Activated CD4-positive, alpha-beta T cell treated with anti-CD3 and anti-CD28 coated beads, Interleukin-2, amount 10 ng/mL, durations not matched to agents 24 days and 14 days (primary cell): ENCODE measurements at places on chromosomes 2 and 18. TPM values are rescaled to one million over a fixed set of nuclear protein-coding genes. Genes with fewer than 3 reads are reported as not detected.

Gene CSRNP3
- not detected in 2 replicates for total RNA-seq

Gene LRP1B
- total RNA-seq: not detected in 2 replicates

DNA sequence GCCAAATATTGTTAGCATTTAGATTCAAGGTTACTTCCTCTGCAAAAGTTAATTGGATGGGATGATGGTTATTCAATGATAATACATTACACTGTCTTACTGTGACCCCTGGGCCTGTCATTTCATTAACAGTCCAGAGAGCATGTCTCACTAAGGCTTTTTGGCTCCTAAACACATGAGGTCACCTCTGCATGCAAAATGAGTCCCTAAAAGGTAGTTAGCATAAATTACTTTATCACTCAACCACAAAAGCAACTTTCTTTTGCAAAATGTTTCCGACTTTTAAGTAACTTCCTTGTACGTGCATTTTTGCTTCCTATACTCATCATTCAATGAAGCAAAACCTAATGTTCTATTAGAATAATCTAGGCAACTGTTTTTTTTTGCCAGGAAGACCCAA is 16.8 kb upstream of the AGFG1 start:
- no peak for DNase-seq

DNA sequence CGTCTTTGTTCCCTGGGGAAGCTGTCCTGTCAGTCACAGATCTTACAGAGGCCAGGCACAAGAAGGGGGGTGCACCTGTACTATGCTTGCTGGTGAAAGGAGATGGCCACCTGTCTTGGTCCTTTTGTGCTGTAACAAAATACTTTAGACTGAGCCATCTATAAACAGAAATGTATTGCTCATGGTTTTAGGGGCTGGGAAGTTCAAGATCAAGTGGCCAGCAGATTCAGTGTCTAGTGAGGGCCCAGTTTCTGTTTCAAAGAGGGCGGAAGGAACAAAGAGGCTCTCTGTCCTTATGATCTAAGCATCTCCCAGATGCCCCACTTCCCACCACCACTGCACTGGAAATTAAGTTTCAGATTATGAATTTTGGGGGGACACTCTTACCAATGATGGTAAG is 35.5 kb upstream of the RPL37A start:
- DNase-seq: no peak

- no peak for DNase-seq
Measured at GRCh38 chr2:1341404-1342120, 71.7 kb upstream of the TPO start.

DNA sequence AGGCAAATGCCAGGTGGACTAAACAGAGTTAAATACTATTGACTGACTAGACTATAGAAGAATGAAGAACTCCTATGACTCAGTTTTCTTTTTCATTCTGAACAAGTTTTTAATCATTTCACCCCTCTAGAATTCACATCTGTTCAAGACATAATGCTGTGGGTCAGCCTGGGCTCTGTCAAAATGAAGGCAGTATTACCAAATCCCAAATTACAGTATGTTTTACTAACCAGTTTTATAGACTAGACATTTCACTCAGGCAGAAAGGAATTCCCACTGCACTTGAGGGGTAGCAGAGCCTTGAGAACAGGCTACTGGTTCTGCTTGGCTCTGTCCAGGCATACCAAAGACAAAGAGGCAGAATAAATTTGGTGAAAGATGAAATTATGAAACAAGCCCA is 511.7 kb downstream of the EPHA4 start:
- no peak for DNase-seq

- DNase-seq: no peak
Measured at GRCh38 chr18:7743256-7743655, 176.1 kb downstream of the PTPRM start.

- DNase-seq: peak; percentile 65
Measured at GRCh38 chr18:76493213-76494161, 1.6 kb downstream of the ZNF516 start.

DNA sequence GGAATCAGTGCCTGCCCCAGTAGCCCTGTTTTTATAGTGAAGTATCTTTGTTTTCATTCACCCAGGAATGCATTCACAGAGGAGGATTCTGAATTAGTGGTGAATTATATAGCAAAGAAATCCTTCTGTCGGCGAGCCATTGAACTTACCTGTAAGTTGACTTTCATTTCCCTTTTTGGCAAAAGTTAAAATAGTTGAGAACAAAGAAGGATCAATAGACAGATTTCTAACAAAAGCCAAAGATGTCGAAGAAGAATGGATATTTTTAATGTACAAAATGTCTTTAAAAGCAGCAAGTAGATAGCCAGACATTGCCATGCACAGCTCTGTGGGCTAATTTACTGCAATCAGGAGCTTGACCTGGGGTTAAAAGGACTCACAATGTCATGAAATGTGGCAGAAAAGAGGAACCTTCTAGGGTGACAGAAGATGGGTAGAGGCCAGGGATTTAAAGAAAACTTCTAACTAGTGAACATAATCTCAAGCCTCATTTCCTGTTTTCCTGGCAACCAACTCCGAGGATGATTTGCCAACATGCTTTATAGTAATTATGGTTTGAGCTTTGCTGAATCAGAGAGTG is 53.8 kb upstream of the TMEM87B start:
- DNase-seq: no peak

DNA sequence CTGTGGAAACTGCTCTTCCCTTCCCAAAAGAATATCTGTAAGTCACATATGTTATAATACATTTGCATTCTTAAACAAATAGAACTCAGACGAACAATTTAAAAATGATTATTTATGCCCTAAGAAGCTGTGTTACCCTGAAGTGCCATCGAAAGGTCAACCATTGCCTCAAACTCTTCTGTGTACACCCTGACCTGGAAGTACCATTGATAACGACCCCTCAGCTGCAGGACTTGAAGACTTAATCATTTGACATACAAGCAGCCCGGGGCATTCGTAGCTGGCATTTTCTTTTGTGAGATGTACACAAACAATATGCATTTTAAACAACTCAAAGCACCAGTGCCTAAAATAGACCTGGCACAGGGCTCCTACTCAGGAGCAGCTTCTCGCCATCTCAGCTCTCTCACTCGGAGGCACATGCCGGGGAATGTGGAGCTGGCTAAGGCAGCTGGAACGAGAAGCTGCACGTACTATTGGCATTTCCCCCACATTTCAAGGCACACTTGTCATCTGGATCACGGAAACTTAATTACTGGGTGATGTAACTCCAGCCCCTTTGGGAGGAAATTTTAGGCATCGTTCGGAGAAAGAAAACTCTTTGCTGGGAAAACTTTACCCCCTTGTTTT is 170.0 kb upstream of the GALNT5 start:
- no peak for DNase-seq

DNA sequence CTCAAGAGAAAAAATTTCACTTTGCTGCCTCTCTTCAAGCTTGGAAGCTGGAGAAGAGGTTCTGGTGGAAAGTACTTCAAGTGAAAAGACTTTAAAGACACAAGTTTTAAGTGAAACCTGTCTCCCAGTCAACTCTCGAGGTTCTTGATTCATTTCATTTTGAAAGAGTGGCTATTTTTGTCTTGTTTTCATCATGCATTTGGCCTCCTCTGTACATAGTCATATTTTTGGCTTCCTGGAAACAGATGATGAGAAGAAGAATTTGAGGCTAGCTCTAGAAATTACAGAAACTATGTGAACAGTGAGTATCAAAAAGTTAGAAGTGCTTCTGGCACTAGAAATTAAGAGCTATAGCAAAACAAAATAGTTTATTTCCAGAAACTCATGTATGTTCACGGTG is 124.8 kb downstream of the DTNA start:
- no peak for DNase-seq

GRCh38 chr18:54845787-54846186 is 17.5 kb downstream of the RAB27B start:
- no peak for DNase-seq

Gene LRRC30
- not detected in 2 replicates for total RNA-seq

DNA sequence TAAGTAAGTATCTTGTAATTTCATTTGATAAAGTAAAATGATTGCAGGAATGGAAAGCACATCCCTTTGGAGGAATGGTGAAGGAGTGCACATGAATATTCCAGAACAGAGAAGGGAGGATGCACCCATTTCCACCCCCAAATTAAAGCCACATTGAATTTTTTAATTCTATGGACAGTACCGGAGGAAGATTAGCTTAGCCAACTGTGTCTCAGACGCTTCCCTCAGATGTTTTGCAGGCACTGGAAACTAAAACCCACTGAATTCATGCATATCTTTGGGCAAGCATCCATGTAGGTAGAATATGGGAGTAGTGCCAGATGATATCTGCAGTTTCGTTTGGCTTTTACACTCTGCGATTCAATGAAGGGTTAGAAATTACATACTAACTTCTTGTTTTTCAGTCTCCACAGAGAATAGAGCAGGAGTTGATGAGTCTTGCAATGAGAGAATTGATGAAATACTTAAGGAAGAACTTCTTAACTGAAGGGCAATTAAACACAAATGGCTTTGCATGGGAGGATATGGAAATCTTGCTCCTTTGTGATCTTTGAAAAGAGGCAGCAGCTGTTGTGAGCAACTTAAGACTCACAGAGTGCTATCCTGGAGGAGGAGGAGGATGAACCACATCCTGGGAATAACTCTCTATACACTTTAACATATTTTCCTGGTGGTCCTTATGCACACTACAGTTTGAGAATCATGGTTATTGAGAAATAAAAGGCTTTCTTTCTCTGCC is 71.7 kb upstream of the MYO3B start:
- DNase-seq: no peak

DNA sequence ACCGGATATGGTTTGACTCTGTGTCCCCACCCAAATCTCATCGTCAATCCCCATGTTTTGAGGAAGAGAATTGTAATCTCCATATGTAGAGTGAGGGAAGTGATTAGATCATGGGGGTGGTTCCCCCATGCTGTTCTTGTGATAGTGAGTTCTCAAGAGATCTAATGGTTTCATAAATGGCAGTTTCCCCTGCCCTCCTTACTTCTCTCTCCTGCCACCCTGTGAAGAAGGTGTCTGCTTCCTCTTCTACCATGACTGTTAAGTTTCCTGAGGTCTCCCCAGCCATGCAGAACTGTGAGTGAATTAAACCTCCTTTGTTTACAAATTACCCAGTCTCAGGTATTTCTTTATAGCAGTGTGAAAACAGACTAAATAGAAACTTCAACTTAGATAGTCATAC is 69.5 kb downstream of the SESTD1 start:
- no peak for DNase-seq

- DNase-seq: no peak
Measured at GRCh38 chr2:218999021-218999880, 6.0 kb upstream of the CRYBA2 start.

Gene WDR54
- 72.1 and 78.2 TPM in 2 replicates for total RNA-seq

DNA sequence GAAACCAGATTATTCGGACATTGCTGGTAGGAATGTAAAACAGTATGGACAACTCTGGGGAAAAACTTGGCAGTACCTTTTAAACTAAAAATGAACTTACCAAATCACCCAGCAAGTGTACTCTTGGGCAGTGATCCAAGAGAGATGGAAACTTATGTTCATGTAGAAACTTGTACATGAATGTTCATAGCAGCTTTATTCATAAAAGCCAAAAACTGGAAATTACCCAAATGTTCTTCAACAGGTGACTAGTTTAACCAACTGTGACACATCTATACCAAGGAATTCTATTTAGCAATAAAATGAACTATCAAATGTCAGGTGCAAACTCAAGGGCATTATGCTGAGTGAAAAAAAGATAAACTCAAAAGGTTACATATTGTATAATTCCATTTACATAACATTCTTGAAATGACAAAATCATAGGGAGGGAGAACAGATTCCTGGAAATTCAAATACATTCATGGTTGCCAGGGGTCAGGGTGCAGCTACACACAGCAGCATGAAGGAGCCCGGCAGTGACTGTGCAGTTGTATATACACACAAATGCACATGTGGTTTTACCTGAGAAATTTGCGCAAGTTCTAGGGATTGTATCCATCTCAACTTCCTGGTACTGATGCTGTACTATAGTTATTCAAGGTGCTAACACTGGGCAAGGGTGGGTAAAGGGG is 3.5 kb upstream of the RNU4ATAC start:
- DNase-seq: no peak

- no peak for DNase-seq
Measured at GRCh38 chr18:79388043-79388442, 7.7 kb upstream of the NFATC1 start.

DNA sequence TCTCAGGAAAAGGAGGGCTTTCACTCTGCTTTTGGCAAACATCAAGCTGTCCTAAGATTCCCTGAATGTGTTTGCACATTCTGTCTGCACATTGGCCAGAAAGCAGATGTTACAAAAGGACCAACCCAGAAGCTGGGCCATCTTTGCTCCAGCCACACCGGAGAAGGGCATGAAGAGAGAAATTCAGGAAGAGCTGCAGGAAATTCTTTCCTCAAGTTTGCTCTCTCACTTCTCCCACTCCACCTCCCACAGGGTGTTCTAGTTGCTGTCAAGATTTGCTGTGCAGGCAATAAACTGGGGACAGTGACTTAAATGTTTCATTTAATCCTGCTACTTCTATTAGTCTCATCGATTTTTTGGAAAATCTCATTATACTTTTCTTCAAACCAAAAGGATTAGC is 137.7 kb upstream of the UNC80 start:
- DNase-seq: no peak

- DNase-seq: no peak
Measured at GRCh38 chr18:46439037-46439436, 218.0 kb downstream of the LOXHD1 start.

GRCh38 chr2:46831051-46831868 is 84.3 kb downstream of the MCFD2 start:
- no peak for DNase-seq

DNA sequence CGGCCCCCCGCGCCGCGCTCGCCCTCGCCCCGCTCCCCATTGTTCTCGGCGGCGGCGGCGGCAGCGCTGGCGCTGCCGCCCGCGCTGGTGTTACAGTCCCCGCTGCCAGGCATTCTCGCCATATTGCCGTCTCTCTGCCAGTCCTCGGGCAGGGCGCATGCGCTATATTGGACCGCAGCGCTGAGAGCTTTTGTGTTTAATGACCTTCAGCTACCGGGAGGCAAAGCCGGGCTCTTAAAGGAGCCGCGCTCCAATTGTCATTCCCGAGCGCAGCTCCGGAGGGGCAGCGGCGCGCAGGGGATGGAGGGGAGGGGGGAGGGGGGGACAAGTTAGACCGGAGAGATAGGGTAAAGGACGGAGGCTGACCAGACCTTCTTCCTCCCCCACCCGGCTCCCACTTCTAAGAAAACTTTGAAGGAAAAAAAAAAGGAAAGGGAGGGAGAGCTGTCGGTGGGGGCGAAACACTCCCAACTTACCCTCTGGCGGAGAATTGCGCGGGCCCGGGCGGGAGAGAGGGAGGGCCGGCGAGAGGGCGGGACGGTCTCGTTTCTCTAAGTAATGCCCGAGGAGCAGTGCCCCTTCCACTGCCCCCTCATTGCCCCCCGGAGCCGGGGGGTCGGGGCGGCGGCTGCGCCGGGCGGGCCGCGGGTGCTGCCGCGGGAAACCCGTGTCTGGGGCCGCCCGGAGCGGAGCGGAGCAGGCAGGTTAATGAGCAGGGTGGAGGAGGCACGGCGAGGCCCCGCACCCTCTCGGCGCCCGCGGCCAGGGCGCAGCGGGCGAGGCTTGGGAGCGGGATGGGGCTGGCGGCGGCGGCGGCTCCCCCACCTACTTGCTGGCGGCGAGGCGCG is at the start of gene KCTD1:
TSS of gene KCTD1 (minus strand) at position 139 of the 848 bp plus-strand sequence. CDS start at position 122, 17 bp downstream.
- DNase-seq: peak; percentile 92

Gene PROC
- 0.12 TPM in 1 of 2 replicates, not detected in the other for total RNA-seq
